Astrocyte (in vitro differentiated cells and primary cell): ENCODE measurements at places on chromosomes 1 and 21. TPM values are rescaled to one million over a fixed set of nuclear protein-coding genes. Genes with fewer than 3 reads are reported as not detected.

DNA sequence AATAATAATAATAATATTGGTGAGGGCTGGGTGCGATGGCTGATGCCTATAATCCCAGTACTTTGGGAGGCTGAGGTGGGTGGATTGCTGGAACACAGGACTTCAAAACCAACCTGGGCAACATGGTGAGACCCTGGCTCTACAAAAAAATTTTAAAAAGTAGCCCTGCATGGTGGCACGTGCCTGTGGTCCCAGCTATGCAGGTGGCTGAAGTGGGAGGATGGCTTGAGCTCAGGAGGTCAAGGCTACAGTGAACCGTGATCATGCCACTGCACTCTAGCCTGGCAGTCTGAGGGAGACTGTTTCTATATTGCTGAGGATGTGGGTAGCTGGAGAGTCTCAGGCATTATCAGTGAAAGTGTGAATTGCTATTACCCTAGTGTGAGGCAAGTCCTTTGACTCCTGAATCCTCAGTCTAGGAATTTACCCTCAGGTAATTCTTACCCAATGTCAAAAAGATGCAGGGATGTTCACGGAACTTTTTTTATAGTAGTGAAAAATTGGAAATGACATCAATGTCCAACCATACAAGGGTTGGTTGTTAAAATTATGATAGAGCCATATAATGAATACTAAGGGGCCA, 61.8 kb upstream of the RPL11 start:
- no peaks in the 10 kb centered on the region for H3K27me3 ChIP-seq
- no peaks in the 10 kb centered on the region for H3K4me1 ChIP-seq
- no peak overlapping the region for H3K4me3 ChIP-seq

DNA sequence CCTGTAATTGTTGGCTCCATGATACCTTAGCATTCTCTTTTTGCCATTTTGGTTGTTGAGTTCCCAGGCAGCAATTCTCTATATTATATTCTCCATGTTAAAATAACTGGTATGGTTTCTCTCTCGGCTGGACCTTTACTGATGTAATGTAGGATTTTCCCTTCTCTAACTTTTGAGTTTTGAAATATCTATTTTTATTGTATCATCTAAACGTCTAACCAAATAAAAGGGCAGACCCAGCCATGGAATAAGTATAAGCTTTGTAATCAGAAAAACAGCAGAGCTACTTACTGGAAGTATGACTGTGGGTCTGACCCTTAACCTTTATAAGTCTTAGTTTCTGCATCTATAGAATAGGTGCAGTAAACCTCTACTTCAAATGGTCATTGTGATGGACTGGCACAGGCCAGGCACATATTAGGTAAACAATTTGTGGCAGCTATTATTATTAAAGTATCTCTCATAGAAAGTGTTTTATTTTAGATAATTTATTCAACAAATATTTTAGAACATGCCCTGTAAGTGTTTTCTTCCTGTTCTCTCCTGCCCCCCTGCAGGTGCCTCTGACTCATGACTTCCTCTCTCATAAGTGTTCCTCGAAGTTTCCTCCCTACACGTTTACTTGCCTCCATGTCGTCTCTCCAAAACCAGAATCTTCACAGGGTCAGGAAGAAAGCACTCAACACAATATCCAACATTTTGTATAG, 224.9 kb upstream of the FGGY start:
- H3K36me3 ChIP-seq = no peaks in the 10 kb centered on the region
- H3K27ac ChIP-seq = no peak overlapping the region
- no peak for DNase-seq
- no peaks in the 10 kb centered on the region for H3K4me1 ChIP-seq

Gene CLDN8
- total RNA-seq = not detected in 2 replicates

GRCh38 chr1:202117898-202118371, 4.8 kb upstream of the GPR37L1 start:
- H3K27me3 ChIP-seq = no peaks in the 10 kb centered on the region
- H3K27ac ChIP-seq = no peak overlapping the region
- H3K4me3 ChIP-seq = no peak overlapping the region
- no peaks in the 10 kb centered on the region for H3K36me3 ChIP-seq
- no peak for DNase-seq

Gene SPAG17
- total RNA-seq = 0.67 and 1.9 TPM in 2 replicates

Gene NPHS2
- total RNA-seq = not detected in 2 replicates

DNA sequence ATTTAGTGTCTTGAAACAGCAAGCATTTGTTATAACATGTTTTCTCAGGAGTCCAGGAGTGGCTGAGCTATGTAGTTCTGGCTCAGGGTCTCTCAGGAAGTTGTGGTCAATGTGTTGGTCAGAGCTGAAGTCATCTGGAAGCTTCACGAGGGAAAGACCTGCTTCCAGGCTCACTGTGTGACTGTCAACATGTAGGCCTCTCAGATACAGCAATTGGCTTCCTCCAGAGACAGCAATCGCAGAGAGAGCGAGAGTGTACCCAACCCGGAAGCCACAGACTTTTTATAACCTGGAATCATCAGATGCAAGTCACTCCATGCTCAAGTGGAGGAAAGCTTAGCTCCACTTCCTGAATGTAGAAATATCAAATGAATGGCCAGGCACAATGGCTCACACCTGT, 40.9 kb downstream of the TNFRSF9 start:
- no peaks in the 10 kb centered on the region for H3K4me1 ChIP-seq
- no peak overlapping the region for H3K4me3 ChIP-seq
- H3K36me3 ChIP-seq = no peaks in the 10 kb centered on the region
- peak; percentile 79 for DNase-seq

Gene TMPRSS15
- total RNA-seq = not detected in 2 replicates

DNA sequence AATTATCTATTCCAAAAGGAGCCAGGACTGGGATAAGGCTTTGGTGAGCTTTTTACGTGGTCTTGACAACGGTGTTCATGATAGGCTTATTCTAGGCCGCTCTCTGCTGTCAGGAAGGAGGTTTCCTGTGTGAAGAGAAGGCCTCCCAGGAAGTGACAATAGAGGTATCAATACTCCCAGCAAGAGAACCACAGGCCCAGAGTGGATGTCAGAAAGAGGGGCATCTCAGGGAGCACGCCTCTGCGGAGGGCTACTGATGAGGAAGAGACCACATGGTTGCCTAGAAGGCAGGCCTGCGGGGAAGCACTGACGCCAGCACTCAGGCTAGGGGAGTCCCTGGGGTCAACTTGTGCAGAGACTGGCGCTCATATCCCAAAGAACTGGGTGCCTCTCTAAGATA, 60.4 kb downstream of the ITPKB start:
- peaks cover 24% of the 10 kb centered on the region for H3K4me1 ChIP-seq
- H3K36me3 ChIP-seq = no peaks in the 10 kb centered on the region
- H3K27ac ChIP-seq = no peak overlapping the region
- no peaks in the 10 kb centered on the region for H3K27me3 ChIP-seq

DNA sequence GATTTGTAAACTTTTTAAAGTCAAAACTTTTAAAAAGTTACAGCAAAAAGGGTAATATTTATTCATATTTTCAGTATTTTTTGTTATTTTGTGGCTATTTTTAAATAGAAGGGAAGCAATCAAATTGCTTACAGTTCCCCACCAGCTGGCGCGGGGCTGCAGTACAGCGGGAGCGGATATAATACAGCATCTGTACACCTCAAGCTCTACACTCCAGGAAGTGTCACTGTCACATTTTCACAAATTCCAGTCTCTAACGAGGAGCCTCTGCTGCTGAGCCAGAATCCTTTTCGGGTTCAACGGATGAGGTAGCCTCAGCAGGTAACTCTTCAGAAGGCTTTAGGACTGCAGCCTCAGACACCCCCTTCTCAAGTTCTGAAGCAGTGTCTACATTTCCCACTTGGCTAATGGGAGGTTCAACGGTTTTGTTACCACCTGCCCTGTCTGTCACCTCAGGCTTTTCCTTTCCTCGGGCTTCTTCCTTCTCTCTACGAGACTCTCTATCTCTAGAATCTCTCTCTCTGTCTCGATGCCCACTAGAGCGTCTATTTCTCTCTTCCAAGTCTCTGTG, 11.7 kb downstream of the SOD1 start:
- H3K4me3 ChIP-seq = no peak overlapping the region
- H3K27me3 ChIP-seq = no peaks in the 10 kb centered on the region
- peaks cover 32% of the 10 kb centered on the region for H3K36me3 ChIP-seq

Gene AKR7A2
- total RNA-seq = 30.3 and 33.9 TPM in 2 replicates

GRCh38 chr1:153570874-153571273, 5.2 kb upstream of the S100A2 start:
- H3K4me1 ChIP-seq = peaks cover 52% of the 10 kb centered on the region
- no peak for DNase-seq
- no peak overlapping the region for H3K27ac ChIP-seq
- no peaks in the 10 kb centered on the region for H3K36me3 ChIP-seq
- no peaks in the 10 kb centered on the region for H3K27me3 ChIP-seq

- DNase-seq = peak; percentile 10
- H3K27ac ChIP-seq = no peak overlapping the region
- peaks cover 6% of the 10 kb centered on the region for H3K27me3 ChIP-seq
- no peaks in the 10 kb centered on the region for H3K4me1 ChIP-seq
- H3K4me3 ChIP-seq = no peak overlapping the region
These were observed 25.5 kb downstream of the ETV3L start for GRCh38 chr1:157073944-157074685.

DNA sequence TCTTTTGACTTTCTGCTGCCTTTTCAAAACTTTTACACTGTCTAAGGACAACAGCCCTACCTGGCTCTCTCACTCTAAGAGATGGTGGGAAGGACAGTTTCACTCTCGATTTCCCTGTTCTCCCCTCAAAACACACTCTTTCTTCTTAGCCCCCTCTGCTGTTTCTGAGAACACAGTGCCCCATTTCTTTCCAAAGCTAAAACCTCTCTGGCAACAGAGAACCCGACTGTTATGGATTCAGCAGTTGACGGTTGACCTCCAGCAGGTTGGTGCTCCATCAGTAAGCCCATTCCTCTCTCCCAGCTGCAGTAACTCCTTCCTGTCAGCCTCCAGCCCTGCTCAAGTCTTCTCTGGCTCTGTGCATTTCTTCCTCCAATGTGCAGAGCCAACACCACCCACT, 88.2 kb upstream of the ABCD3 start:
- DNase-seq = no peak
- no peaks in the 10 kb centered on the region for H3K27me3 ChIP-seq
- H3K4me1 ChIP-seq = peaks cover 48% of the 10 kb centered on the region
- H3K36me3 ChIP-seq = no peaks in the 10 kb centered on the region

GRCh38 chr1:53636621-53637171, 102.3 kb downstream of the GLIS1 start:
- no peak overlapping the region for H3K27ac ChIP-seq
- peaks cover 2% of the 10 kb centered on the region for H3K36me3 ChIP-seq
- H3K4me1 ChIP-seq = peaks cover 11% of the 10 kb centered on the region
- DNase-seq = no peak
- no peak overlapping the region for H3K4me3 ChIP-seq
